ENCODE measurements at places on chromosomes 4 and X.

DNA sequence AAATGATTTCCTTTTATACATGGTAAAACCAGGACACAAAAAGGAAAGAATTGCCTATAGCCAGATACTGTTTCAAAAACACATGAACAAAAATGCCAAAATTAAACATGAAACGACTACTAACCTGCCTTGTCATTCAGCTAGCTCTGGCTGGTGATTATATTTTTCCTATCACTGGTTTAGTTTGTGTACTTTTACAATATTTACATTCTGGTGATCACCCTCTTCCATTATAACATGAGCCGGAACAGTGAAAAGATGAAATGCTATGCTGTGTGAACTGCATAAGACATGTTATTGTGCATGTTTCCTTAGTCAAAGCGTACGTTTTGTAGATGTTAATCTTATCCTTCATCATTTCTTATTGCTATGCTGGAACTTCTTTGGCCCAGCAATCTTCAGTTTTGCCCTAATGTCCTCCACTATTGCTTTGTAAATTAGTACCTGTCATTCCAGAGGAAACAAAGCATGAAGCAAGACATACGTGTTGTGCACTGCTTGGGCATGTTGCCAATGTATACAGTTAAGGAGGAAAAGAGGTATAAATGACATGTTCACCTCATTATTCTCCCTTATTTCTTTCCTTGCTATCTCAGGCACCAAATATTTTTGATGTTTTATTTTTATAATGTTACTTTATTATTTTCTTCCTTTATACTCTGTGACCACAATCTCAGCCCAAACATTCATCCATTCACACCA lies 386.3 kb downstream of the ARHGAP24 start:
- DNase-seq: no peak

DNA sequence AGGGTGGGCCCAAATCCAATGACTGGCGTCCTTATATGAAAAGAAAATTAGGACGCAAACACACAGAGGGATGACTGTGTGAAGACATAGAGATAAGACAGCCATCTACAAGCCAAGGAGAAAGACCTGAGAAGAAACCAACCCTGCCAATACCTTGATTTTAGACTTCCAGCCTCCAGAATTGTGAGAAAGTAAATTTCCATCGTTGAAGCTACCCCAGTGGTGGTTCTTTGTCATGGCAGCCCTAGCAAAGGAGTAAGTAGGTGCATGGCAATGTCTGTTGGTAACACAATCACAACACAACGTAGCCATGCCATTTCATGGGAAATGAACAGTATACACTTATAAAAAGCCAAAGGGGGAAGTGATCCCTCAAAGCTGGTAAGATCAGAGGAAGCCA lies 25.3 kb downstream of the SMIM20 start:
- DNase-seq: peak; percentile 16

DNA sequence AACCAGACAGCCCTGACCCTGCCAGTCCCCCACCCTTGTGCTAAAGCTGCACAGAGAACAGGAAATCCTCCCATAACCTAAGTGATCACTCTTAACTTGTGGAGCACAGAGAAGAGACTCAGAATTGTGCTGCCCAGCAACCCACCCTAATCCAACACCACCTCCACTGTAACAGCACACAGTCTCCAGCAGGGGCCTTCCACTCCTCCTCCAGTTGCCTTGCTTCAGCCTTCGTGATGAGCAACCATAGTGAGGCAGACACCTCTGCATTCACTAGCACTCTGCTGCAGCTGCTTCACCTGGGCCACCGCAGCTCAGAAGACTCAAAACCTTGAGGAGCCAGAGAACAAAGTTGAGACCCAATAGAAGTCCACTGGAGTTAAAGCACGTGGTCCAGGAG lies 7.9 kb upstream of the UGT2B4 start:
- no peak for DNase-seq

- DNase-seq: peak; percentile 6
Observed at GRCh38 chr4:46649390-46649789, 259.5 kb upstream of the GABRA2 start.

DNA sequence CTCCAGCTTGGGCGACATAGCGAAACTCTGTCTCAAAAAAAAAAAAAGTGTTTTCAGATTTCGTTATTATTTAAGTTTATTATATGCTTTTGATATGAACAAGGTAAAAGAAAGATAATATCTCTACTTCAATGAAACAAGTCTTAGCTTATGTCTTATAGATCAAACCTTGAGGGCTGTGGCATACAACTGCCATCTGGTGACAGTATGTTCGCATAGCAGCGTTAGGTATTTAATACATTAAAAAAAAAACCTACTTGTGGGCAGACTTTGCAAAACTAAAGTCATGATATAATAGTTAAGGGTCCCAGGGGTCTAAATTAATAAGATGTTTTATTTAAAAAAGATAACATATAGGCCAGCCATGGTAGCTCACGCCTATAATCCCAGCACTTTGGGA lies 161.2 kb upstream of the AMOT start:
- no peak for DNase-seq

- no peak for DNase-seq
Observed at GRCh38 chrX:110691446-110691845, 104.2 kb downstream of the CHRDL1 start.

DNA sequence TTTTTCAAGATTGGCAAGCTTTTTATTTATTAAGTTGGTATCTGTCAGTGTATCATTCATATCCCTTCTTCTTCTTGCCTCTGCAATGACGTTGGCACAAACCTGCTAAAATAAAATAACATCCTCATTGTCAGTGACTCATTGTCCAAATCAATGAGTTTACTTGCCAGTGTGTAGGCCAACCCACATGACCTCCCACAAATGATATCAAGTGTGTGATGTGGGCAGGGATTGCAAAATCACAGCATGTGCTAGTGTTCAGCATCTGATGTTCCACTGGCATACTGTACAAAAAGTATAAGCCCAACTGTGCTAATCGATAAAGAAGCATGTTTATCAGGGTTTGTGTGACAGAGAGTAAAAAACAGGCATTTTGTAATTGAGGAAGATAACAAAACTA lies 25.5 kb downstream of the GPAT3 start:
- DNase-seq: peak; percentile 40

DNA sequence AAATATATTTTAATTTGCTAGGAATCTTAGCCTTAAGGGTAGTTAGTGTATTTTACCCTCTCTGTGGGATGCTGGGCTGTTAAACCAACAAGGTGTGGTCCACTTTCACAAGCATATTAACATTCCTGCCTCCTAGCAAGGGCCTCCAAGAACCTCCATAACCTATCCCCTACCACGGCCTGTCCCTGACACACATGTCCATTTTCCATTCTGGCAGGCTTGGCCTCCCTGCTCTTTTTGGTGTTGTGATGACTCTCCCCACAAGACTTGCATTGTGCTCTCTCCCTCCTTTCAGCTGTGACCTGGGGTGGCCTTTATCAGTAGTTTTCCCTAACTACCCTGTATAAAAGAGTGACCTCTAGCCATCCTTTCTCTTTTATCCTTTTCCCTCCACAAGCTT lies 120.2 kb downstream of the KLHL8 start:
- DNase-seq: no peak

GRCh38 chrX:2468261-2469195 lies 32.2 kb downstream of the DHRSX start:
- no peak for DNase-seq

DNA sequence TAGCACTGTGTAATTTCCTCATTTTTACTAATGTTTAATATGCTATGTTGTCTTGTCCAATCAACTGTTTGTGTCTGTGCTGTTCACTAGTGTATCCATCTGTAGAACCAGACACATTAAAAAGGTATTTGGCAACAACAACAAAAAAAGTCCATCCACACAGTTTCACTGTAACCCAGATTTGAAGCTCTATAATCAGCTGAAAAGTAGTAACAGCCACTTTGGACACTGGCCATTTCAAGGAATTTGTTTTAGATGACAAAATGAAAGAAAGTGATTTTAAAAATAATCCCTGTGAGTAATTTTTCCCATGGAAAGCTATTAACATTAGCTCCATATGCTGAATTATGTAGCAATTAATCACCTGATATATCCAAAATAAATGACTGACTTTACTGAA lies 2.2 kb upstream of the FBXL5 start:
- DNase-seq: no peak

DNA sequence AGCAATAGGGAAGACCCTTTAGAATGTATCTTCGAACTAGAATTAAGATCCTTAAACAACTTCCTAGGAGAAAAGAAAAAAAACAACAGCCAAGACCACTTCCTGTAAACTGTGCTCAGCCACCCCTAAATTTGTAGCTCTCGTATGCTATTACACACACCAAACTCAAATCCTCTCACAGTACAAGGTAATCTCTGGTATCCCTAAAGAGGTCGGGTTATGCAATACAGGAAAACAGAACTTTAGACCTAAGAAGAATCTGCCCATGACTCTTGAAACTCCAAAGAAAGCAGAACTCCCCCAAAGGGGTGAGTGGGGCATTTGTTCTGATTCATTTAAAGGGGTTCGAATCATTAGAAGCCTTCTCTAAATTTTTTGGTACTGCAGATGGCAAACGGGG lies 170.9 kb upstream of the CASK start:
- peak; percentile 55 for DNase-seq

GRCh38 chr4:52982255-52982945 lies 120.3 kb downstream of the RASL11B start:
- peak; percentile 79 for DNase-seq

- no peak for DNase-seq
Observed at GRCh38 chrX:119272882-119273419, 36.9 kb downstream of the PGRMC1 start.

DNA sequence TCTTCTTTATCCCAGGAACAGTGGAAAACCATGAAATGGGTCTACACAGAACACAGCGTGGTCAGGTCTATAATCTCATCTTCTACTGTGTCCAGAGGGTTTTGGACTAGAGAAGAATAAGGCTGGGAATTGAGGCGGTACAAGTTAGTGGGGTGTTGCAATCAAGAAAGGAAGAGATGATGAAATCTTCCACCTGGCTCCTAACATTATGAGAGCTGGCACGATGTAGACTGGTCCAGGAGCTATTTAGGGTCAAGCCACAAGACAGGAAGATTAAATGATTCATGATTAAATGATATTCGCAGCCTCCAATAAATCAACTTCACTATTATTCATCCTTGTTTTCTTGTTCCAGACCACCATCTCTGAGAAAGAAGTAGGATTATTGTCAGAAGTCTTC lies 88.0 kb downstream of the ARSF start:
- peak; percentile 2 for DNase-seq

GRCh38 chr4:24887881-24888430 lies 24.9 kb downstream of the CCDC149 start:
- no peak for DNase-seq

DNA sequence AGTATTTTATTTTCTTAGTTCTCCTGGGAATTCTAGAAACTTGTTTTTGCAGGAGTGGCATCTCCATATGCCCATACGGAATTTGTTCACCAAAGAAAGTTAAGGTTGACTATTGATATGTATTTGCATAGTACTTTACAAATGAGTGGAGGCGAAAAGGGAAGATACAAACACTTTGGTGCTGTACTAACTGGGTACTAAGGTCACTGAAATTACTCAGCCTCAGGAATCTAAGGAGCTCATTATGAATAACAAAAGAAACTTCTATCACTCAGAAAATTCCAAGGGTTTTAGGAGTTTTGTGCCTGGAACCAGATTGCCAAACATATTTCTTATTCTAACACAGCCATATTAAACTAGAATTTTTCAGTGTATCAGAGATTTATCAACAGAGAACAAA lies 27.4 kb upstream of the TMPRSS11B start:
- DNase-seq: no peak

DNA sequence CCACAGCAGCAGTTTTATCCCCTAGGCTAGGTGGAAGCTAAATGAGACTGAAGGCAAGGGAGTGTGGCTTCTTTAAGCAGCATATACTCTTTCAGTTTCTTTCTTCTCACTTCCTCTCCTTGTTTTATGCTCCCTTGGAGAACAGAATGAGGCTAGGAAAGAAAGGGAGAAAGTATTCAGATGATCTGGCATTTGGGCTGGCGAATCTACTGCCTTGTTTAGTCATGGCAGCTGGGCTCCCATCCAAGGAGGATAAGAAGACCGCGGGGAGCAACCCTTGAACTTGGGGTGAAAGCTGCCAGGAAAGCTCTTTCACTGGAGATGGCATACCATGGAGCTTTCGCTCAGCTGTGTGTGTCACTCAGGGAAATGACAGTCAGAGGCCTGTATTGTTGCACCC lies 72.1 kb downstream of the ARHGEF38 start:
- peak; percentile 54 for DNase-seq

DNA sequence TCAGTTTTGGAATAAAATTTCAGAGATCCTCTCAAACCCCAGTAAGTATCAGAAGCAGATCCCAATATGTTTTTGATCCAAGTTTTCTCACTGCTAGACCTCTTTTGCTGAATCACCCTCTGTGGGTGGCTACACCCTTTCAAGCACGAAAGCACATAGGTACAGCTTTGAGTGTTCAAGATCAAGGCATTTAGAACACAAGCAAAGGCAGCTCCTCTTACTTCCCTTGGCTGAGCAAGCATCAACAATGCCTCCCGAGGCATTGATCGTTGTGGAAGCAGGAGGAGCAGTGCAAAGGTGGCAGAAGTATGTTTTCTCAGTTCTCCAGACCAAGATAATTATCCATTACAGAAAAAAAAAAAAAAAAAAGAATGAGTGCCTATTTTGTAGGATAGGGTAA lies 72.0 kb upstream of the TSPAN7 start:
- DNase-seq: no peak

DNA sequence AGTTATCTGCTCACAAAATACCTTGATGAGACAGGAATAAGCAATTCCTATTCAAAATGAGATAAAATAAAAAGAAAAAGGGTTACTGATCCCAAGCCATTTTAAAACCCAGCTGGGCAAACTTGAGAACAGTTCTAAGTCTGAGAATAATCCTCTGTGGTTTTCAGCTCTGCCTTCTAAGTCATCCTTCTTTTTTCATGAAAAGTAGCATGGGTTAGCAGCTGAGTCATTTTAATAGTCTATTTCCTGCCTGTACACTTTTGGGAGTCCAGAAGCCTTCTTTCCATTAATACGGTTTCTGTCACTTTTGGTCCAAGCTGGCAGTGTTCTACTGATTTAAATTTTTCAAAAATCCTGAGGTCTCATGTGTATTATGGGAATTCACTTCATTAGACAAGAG lies 374.3 kb downstream of the IQCM start:
- peak; percentile 53 for DNase-seq

GRCh38 chrX:115344885-115345614 lies 55.5 kb downstream of the LUZP4 start:
- peak; percentile 96 for DNase-seq

DNA sequence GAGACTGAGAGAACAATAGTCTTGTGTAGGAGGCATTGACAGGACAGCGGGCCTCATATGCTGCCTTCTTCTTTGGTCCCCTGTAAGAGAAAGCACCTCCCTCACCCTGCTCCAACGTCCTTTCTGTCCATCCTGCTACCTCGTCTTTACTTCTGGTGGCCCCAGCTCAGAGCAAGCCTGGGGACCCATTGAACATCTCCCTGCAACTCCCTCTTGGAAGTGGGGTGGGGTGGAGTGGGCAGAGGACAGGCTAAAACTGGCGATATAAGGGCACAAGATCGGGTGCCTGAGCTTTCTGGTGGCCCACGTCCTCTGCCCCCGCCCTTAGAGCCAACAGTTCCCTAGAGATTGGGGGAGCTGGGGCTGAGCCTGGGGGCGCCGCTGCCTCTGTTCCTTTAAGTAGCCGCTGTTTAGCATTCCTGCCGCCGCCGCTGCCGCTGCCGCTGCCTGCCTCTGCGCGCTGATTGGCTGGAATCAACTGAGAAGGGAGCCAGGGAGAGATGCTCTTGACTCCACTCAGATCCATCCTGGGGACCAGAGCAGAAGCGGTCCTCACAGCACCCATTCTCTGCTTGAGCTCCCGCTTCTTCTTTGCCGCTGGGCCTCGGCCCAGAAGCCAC lies at the start of gene DLG3:
Gene DLG3 (plus strand): TSS at position 510 of the 620 bp plus-strand sequence. CDS start 367 bp downstream, outside the sequence.
- peak; percentile 48 for DNase-seq

GRCh38 chr4:53763813-53764597 lies 172.7 kb upstream of the LNX1 start:
- peak; percentile 80 for DNase-seq
